ENCODE measurements at places on chromosomes 4 and X.

GRCh38 chrX:14309431-14309830 is 219.9 kb upstream of the GLRA2 start:
- DNase-seq: no peak

- no peak for DNase-seq
Observed at GRCh38 chr4:88821522-88821921, 123.9 kb upstream of the NAP1L5 start.

GRCh38 chr4:8533274-8533865 is 46.8 kb upstream of the GPR78 start:
- DNase-seq: no peak

DNA sequence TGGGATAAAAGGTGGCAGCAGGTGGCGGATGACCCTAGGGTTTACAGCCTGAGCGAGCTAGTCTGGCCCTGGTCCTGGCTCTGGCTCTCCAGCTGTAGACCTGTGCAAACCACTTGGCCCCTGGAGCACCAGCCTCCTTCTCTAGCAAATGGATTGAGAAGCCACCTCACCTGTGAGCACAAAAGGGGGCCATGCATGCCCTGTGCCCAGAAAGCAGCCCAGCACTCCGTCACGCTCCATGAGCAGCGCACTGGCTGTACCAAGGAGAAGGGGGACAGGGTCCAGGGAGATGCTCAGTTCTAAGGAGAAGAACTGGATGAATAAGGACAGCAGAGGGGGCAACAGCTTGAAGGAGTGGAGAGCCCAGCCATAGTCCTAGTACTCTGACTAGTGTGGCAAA is 46.9 kb upstream of the C4orf50 start:
- no peak for DNase-seq

DNA sequence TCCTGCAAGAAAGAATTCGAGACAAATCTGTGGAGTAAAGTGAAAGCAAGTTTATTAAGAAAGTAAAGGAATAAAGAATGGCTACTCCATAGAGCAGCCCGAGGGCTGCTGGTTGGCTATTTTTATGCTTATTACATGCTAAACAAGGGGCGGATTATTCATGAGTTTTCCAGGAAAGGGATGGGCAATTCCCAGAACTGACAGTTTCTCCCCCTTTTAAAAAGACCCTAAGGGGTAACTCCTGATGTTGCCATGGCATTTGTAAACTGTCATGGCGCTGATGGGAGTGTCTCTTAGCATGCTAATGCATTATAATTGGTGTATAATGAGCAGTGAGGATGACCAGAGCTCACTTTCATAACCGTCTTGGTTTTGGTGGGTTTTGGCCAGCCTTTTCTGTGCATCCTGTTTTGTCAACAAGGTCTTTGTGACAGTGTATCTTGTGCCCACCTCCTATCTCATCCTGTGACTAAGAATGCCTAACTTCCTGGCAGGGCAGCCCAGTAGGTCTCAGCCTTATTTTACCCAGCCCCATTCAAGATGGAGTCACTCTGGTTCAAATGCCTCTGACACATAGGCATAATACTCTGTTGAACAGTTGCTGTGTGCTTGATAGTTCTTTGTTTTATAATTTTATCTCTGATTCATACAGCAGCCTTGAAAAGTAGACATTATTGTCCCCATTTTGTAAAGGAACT is 25.8 kb downstream of the GAB1 start:
- DNase-seq: no peak

- peak; percentile 45 for DNase-seq
Observed at GRCh38 chrX:12701628-12702027, 89.6 kb upstream of the PRPS2 start.

GRCh38 chrX:119685225-119686066 is 7.5 kb downstream of the SEPTIN6 start:
- peak; percentile 53 for DNase-seq

DNA sequence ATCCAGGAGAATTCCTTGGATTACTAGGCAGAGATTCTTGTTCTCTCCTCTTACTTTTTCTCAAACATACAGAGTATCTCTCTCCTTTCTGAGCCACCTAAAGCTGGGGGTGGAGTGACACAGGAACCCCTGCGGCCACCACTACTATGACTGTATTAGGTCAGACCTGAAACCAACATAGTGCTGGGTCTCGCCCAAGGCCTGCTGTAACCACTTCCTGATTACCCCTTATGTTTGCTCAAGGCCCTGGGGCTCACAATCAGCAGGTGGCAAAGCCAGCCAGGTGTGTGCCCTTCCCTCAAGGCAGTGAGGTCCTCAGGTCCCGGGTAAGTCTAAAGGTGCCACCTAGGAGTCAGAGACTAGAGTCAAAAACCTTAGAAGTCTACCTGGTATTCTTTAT is 166.4 kb downstream of the PARM1 start:
- no peak for DNase-seq

- no peak for DNase-seq
Observed at GRCh38 chr4:5789141-5789540, 78.1 kb downstream of the EVC start.

DNA sequence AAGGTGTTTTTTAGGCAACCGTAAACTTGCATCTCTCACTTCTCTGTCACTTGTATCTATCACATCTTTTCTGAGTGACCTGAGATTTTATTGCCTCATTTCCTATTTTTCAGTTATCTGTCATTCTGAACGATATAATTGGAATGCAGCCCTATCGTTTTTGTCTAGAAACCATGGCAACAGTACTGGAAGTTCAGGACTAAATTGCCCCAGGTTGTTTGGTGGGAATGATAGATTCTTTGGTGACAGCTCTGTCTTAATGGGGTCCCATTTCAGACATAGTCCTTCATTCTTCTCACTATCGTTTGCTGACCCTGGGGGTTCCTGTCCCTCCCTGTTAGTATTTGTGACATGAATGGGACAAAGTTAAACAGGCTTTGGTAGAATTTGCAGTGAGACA is 267.7 kb upstream of the GALNT7 start:
- no peak for DNase-seq

- no peak for DNase-seq
Observed at GRCh38 chrX:40852586-40852985, 117.2 kb upstream of the MED14 start.

DNA sequence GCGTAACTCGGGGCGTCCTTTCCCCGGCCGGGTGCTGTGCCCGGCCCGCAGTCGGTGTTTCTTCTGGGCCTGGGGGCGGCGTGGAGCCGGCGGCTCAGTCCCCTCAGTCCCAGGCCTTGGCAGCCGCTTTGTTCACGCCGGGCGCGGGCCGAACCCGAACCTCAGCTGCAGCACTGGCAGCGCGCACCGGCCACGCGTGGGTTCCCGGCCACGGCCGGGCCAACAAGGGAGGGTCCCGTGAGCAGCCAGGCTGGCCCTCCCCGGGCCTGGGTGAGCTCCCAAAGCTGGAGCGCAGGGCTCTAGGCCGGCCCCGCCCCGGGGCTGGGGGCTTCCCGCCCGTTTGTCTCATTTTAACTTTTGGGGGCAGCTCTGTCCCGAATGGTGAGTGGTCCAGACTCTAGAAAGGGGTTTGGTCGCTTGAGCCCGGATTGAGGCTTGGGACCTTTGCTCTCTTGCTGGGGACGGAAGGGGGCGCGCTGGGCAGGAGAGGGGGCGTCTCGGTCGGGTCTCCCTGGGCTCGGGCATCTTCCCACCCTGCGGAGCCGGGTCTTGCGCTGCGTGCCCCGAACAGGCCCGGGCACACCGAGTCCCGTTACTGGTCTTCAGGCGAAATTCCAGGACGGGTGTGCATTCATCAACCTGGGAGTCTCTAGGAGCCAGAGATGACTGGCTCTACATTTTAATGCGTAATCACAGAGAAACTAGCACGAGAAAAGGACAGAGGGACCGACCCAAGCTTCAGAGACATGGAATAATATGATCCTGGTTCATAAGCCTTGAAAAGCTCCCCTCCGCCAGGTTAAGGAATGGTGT is 177.1 kb downstream of the CBR4 start:
- DNase-seq: no peak

DNA sequence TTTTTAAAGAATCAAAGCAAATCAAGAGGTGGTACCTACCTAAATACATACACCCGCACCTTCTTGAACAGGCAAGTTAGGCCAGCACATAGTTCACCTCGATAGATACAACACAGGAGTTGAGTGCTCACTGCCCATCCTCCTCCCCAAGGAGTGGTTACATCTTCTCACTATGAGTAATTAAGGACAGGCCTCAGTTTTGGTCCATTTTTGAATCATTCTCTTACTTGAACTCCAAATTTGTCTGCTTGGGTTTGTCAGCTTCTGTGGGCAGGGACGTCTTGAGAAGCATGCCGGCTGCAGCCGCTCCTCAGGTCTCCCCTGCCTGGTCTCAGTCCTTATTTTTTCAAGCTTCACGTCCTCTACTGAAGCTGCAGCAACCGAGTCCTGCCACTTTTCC is 190.6 kb upstream of the RBPJ start:
- no peak for DNase-seq

DNA sequence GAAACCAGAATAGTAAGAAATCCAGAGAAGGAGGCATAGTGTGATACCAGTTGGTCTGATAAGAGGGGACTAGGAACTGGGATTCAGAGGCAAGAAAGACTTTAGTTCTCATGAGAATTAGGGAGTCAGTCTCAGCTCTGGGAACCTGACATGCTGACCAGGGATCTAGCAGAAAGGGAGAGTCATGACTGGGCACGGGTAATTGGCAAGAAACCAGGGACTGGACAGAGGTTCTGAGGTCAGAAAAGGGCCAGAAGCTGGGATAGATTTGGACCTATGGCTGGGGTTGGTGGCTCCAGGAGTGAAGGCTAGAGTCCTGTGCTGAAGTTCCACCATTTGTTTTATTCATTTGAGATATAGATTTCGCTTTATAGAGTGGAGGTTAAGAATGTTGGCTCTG is 110.2 kb upstream of the C1GALT1C1 start:
- no peak for DNase-seq

DNA sequence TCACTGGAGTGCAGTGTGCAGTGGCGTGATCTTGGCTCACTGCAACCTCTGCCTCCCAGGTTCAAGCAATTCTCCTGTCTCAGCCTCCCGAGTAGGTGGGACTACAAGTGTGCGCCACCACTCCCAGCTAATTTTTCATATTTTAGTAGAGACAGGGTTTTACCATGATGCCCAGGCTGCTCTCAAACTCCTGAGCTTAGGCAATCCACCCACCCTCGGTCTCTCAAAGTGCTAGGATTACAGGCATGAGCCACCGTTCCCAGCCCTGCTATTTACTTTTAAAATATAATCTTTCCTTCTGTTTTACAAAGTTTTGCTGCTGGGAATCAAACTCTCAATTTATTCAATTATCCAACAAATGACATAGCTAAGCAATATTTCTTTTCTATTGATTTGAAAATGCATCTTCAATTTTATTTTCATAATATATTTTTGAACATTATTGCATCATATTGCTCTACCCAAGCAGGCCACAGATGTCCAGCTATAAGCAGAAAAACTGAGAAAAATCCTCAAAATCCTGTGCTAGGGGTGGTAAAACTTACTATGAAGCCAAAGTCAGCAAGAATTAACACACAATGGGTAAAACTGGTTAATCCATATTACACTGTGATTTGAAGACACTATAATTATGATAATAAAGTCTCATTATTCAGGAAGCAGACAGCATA is 5.2 kb downstream of the TIFA start:
- no peak for DNase-seq

GRCh38 chrX:12013211-12013618 is 125.1 kb upstream of the FRMPD4 start:
- DNase-seq: no peak

GRCh38 chr4:153916273-153916755 is 127.4 kb upstream of the SFRP2 start:
- peak; percentile 53 for DNase-seq

DNA sequence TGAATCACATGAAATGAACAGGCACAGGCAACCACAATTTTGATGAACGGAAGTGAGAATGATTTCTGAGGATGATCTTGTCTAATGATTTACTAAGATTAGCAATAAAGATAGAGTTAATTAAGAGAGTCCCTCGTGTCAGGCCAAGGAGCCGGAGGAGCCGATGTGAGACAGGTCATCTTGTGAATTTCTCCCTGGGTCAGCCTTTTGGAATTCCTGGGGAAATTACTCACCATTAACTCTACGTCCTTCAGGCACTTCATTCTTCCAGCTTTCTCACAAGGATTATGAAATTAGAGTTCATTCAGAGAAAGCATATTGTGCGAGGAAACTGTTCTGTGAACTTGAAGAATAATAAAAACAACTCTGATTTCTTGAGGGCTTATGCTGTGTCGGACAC is 86.7 kb downstream of the PSAPL1 start:
- no peak for DNase-seq

GRCh38 chr4:20078644-20079043 is 173.1 kb upstream of the SLIT2 start:
- no peak for DNase-seq

DNA sequence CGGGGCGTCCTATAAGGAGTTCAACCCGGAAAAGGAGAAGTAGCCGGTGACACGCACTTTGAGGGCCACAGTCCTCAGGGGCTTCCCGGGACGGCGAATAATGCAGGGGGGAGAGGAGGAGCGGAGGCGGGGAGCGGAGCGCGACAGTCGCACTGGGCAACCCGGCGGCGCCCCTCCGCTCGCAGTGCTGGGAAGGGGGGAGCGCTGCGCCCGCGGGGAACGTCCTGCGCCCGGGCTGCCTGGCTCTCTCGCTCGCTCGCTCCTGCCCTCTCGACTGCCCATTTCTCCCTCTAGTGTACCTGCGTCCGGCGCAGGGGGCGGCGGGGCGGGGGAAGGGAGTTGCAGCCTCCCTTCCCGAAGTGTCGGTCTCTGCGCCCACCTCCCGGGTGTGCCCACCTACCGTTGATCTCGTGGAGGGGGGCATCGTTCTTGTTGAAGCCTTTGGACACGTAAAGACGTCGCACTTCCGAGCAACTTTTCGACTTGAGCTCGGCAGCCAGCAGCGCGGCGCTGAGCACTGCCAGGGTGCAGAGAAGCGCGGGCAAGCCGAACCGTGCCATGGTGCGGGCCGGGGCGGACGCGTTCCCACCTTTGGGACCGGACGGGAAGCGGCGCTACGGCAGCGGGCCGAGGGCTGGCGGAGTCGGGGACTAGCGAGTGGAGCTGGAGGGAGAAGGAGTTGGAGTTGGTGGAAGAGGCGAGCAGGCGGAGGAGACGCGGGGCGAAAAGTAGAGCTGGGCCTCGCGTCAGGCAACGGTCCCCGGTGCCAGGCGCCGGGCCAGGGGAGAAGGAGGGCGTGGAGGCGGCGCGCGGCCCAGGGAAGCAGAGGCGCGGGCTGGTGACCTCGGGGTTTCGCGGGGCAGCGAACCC is 648 bp downstream of the GPC4 start:
- no peak for DNase-seq

GRCh38 chr4:110211007-110211769 is 12.8 kb upstream of the ELOVL6 start:
- DNase-seq: no peak

GRCh38 chrX:123899701-123900100 is 39.8 kb downstream of the XIAP start:
- no peak for DNase-seq

DNA sequence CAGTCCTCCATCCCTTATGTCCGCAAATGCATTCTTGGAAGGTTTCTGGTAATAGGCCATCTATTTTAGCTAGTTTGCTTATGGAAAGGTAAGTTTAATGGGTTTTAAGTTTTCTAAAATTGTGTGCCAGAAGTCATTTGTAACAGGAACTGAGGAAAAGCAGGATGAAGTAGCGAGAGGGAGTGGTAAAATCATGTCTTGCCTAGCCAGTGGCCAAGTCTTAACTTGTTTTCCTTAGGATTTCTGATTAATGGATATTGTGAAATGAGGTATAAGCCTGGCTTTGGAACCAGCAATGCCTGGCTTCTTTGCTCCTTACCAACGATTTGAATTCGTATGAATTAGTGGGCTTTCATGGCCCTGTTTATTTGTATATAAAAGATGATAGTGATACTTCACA is 7.3 kb downstream of the SEC24B start:
- DNase-seq: no peak
